ENCODE measurements at places on chromosomes 6 and 20.

DNA sequence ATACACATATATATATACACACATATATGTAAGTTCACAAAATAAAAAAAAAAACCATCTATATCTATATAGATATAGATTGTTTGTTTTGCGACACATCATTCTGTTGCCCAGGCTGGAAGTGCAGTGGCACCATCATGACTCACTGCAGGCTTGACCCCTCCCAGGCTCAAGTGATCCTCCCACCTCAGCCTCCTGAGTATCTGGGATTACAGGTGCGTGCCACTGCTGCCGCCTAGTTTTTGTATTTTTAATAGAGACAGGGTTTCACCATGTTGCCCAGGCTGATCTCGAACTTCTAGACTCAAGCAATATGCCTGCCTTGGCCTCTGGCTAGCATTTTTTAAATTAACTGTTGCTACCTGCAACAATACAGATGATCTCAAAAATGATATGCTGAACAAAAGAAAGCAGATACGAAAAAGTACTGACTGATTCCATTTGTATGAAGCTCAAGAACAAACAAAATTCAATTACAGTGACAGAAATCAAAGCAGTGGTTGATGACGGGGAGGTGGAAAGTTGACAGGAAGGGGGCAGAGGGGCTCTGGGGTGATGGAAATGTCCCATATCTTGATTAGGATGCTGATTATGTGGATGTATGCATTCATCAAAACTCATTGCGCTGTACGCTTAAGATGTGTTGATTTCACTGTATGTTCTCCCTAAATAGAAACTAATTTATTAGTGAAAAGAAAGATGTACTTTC is 49.6 kb downstream of the ATXN1 start:
- DNase-seq, result no peak

DNA sequence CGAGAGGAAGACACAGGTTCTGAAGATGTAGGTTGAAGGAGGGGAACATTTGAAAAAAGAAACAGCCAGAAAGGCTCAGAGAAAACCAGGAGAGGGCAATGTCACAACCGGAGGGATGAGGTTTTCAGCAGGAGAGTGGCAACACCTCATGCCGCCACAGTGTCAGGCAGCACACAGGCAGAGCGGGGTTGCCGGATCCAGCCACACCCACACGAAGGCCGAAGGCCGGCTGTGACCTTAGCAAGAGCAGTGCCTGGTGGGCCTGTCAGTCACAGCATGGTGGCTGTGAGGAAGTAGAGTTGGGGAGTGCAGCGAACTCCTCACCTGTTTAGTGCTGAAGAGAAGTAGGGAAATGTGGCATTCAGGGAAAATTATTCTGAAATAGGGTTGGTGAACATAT is 14.0 kb downstream of the HDDC2 start:
- DNase-seq, result no peak

DNA sequence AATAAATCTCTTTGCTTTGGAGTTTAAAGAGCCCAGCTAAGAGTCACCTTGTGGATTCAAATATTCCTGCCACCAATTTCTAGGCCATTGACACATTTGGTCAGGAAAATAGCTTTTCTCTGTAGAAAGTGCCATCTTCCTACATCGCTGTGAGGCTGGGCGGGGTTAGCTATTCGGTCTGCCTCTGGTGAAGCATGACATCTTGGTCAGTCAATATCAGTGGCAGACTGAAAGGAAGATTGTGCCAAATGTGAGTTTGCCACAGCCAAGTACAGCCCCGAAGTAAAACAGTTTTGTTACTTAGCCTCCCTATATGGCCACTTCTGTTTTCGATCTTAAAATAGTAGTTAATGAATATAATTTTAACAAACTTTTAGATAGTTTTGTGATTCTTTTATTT is 65.5 kb upstream of the FABP7 start:
- no peak for DNase-seq

DNA sequence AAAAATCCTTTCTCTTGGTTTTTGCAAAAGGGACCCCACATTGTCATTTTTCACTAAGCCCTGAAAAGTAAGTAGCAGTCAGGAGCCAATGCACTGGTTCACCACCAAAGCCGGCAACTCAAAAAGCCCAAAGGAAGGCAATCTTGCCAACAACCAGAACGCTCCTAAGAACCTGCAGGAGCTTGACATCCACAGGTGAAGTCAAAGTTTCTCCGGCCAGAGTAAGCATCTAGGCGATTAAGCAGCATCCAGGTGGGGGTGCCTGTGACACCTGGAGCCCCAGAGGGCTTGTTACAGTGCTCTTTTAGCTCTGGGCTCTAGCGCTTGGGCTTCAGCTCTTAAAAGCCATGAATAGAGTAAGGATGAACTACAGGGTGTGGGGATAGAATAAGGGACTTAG is 36.1 kb downstream of the SLC35D3 start:
- no peak for DNase-seq

DNA sequence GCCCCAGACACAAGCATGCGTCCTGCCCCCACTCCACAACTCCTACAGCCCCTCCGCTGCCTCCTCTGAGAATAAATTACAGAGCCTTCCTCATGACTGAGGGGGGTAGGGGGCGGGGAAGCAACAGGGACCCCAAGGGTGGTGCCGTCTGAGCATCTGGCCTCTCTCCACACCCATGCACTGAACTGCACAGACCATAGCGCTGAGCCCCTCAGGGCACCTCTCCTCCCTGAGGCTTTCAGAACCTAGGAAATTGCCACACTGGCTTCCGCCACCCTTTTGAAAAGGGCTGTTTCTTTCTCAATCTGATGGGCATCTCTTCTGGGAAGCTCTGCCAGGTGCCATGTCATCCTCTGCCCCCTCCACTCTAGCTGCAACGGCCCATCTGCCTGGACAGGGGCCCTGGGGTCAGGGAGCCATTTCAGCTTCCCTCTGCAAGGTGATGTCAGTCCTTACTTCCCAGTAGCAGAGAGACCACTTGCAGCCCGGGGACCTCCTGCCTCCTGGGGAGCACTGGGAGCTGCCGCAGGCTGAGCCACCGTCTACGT is 2.5 kb downstream of the CST7 start:
- DNase-seq, result no peak

DNA sequence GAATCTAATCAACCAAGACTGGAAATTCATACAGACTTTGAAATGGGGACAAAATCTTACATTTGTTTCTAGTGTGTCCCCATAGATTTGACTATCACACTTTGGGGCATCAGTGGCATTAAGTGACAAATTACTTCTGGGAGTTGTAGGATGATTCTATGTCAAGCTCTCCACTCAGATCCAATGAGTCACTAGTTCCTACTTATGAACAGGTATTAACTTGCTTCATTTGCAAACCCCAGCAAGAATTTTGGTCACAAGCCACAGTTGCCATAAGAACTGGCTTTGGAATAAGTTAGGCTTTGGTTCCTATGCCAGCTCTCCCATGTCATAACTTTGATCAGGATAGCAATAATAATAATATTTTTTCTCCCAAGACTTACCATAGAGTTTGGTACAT is 77.6 kb upstream of the PTPRK start:
- DNase-seq, result no peak

DNA sequence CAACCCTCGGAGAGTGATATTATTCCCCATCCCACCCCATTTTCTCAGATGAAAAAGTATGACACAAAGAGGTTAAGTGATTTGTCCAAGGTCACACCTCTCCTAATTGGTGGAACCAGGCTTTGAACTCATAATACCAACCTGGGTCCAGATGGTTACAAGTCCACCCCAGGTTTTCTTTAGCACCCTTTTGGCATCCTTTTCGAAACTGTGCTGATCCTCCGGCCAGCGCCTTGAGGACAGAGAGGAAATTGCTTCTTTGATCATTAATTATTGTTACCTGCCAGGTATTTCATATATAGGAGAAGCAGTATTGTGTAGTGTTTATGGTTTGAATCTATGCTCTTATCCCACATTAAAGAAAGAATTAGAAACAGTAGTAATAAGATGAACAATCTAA is 29.3 kb upstream of the PDYN start:
- no peak for DNase-seq

DNA sequence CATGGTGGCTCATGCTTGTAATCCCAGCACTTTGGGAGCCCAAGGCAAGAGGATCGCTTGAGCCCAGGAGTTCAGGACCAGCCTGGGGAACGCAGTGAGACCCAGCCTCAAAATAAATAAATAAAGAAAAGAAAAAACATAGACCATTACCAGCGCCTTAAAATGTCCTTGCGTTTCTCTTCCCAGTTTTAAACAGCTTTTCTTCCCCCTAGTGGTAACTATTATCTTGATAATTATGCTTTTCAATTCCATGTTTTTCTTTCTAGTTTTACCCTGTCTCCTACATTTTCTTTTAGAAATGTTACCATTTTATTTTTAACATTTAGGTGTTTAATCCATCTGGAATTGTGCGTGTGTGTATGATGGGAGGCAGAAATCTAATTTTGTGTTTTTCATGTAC is 24.4 kb downstream of the DNAH8 start:
- DNase-seq, result no peak

- DNase-seq, result no peak
Measured at GRCh38 chr6:54519161-54519560, 210.9 kb downstream of the TINAG start.

GRCh38 chr6:105867277-105867676 is 218.9 kb upstream of the PRDM1 start:
- no peak for DNase-seq

- no peak for DNase-seq
Measured at GRCh38 chr6:148523551-148523950, 180.9 kb downstream of the SASH1 start.

- DNase-seq, result no peak
Measured at GRCh38 chr20:41110930-41111577, 26.3 kb upstream of the PLCG1 start.

- no peak for DNase-seq
Measured at GRCh38 chr20:19770375-19770774, 12.3 kb downstream of the RIN2 start.

DNA sequence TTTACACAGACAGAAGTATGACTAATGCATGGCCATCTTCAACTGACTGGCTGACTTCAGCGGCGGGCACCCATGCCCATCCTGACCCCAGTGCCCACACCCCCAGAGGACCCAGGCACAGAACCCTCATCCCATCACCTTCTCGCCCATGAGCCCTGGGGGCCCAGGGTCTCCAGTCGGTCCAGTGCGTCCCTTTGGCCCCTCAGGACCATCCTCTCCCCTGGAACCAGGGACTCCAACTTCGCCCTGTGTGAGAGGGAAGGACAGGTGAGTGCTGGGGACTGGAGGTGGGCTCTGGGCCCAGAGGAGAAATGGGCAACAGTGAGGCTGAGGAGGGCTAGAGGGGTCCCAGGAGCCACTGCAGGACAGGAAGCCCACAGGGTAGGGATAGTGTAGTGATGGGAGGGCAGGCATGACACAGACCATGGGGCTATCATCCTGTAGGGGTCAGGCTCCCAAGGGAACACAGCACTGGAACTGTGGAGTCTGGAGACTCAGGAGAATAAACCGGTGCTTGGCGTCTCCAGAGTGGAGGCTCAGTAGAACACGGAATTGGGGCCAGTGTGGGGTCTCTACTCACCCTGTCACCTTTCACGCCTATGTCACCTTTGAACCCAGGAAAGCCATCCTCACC is 16.7 kb downstream of the COL11A2 start:
- no peak for DNase-seq

- no peak for DNase-seq
Measured at GRCh38 chr6:112016320-112016719, 37.6 kb upstream of the CCN6 start.

DNA sequence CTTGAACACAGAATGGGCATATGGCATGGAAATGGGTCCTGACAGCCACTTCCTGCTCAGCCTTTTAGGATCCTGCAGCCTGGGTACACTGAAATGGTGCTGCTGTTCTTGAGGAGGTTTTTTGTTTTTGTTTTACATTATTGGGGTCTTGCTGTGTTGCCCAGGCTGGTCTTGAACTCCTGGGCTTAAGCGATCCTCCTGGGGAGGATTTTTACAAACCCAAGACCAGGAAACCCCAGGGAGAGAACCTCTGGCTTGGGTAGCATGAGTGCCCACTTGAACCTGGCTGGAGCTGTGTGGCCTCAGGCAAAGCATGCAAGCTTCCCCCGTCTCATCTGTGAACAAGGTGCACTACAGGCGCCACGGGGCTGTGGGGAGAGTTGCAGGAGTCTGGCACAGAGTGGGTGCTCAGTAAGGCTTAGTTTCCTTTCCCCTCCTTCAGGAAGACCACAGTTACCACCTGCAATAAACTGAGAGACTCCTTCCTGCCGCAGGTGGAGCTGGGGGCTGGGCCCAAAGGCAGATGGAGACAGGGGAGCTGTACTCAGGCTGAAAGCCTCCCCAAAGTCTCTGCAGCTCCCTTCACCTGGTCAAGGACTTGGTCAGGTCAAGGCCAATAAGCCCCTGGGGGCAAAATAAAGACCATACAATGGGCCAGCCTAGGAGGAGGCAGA is 1.8 kb downstream of the SLA2 start:
- no peak for DNase-seq

GRCh38 chr20:30167540-30167939 is 1089.9 kb upstream of the DEFB115 start:
- DNase-seq, result no peak

DNA sequence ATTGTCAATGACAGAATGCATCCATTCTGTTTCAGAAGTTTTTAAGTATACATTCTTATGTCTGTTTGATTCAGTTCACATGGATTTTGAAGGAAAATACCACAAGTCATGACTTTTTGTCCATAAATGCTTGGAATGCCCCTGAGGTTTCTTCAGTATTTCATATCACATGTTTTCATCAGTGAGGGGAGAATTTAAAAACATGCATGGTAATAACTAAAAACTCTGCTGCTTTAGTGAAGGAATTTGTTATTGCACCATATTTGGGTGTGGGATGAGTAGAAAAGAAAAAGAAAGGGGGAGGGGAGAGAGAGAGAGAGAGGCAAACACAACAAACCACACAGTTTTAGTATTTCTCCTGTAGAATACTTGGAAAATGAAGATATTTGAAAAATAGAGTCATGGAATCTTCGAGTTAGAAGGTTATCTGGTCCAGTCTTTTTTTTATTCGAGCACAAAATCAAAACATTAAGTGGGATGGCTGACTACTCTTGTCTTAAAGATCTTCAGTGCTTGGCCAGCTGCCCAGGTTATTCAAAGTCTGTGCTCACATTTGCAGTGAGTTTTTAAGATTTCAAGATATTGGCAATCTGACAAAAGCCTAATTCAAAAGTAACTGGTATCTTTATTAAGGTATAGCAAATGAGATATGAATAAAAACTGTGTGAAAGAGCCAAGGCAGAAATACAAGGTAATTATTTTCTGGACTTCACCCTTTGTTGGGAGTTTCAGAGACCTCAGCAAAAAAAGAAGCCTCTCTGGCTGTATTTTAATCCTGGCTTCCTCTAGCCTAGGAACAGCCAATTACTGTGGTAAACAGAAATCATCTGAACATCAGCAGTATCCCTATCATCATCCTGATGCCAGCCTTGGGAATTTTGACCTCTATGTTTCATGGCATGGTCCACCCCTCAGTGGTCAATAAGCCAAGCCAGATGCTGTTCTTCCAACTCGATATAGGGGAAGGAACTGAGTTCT is 687.9 kb upstream of the CITED2 start:
- DNase-seq, result no peak

DNA sequence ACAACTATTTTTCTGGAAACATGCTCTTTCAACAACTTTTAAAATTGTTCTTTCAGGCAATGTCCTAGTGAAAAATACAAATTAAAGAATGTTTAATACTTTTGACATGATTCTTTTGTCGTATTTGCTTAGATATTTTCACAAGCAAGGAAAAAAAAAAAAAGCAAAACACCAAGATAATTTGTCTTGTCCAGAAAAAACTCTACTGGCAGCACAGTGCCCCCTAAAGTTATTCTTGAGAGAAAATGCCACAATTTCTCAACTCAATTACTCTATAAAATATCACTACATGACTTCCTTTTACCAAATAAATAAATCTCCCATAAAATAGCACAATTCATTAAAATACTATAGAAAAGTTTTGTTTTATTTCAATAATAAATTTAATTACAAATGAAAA is 652.5 kb upstream of the EPHA7 start:
- no peak for DNase-seq

- no peak for DNase-seq
Measured at GRCh38 chr20:6058684-6059295, 4.9 kb upstream of the LRRN4 start.

Measured in NCI-H1048 (cell line).